Fibroblast of the aortic adventitia (primary cell): ENCODE measurements at places on chromosomes 1 and 21. TPM values are rescaled to one million over a fixed set of nuclear protein-coding genes. Genes with fewer than 3 reads are reported as not detected.

Gene HSD3B2
- total RNA-seq, result not detected in 2 replicates

Gene CNR2
- under 0.01 TPM in 1 of 2 replicates, not detected in the other for total RNA-seq

Gene RIPPLY3
- not detected in 2 replicates for total RNA-seq

Gene NPHS2
- total RNA-seq, result not detected in 2 replicates

Gene AMY1A
- total RNA-seq, result not detected in 2 replicates

Gene BACE2
- total RNA-seq, result 122 and 127 TPM in 2 replicates

Gene TINAGL1
- 1.2 and 99.8 TPM in 2 replicates for total RNA-seq

Gene SYTL1
- total RNA-seq, result 0.09 TPM in 1 of 2 replicates, not detected in the other

Gene HDGF
- total RNA-seq, result 146 and 299 TPM in 2 replicates
